GM13977 (cell line): ENCODE measurements at places on chromosomes 3 and 15.
A peak's percentile ranks its signal among the peaks of the same experiment; 100 is the strongest.

DNA sequence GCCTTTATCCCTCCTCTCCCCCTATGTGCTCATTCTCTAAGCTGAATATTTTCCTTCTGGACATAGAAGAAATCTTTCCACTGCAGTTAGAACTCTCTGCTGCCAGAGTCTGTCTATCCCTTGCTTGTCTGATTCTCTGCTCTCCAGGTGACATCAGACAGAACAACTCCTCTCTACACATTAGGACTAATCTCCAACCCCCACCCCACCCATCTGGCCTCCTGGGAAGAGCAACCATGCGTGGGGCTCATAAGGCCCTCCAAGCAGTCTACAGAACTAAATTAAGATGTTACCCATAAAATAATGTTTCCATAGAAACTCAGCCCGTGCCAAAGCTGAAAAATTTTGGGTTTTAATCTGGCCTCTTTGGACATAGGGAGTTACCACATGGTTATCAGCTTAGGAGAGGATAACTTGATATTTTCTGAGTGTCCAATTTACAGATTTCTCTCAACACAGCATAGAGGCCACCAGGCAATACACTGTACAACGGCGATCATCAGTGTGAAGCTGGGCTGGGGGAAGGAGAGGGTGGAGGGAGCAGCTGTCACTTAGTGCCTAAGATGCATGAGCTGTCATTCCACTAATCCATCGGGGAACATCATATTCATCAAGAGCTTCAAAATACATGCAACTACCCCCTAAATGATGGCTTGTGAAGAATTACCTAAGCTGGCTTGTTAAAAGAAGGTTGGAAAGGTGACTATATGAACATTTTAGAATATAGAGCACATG is 199.4 kb downstream of the CLSTN2 start:
- DNase-seq = no peak

DNA sequence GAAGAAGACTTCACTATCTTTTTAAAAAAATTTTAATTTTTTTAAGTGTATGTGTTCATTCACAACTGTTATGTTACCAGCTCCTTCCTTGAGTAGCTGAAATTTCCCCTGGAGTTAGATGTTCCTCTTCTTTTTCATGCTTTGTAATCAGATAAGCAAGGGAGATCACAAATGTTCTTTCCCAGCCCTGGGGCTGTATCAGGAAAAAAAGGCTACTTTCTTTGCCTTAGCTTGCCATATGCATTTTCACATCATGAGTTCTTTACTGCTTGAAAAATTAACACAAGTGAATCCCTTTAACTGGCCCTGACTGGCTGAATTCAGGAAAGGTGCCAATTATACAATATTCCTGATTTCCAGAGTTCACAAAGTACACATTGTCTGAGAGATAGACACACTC is 353.2 kb upstream of the ATP11B start:
- DNase-seq = no peak

DNA sequence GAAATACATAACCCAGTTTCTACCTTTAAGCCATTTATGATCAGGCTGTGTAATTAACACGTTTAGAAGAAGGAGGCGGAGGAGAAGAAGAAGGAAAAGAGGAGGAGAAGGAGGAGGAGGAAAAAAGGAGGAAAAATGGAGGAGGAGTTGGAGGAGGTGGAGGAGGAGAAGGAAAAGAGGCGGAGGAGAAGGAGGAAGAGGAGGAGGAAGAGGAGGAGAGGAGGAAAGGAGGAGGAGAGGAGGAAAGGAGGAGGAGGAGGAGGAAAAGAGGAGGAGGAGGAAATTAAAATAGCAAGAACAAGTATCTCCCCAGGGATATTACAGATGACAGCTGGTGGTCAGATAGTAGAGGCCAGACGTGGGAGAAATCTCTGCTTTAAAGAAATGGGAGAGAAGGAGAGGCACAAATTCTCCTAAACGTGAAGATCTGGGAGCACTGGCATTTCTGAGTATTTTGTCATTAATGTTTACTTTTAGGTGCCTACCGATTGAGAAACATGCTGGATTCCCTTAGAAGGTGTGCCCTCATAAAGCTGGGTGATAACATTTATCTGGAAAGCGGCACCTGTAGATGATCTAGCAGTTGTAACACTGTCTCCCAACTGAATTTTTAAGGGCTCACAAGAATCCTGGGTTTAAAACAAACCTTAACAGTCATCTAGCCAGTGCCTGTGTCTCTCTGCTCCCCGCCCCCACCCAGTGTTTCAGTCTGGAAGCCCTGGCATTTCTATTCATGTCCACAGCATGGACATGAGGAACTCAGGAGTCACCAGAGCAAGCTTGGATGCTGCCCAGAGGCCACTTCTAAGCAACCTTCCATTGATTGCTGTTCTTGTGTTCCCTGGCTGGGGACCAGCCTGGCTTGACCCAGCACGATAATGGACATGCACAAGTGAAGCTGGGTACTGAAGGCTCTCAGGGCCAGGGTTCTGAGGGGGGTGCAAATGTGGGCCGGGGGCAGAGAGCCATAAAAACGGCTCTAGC is 75.2 kb downstream of the CHRNA7 start:
- no peak for DNase-seq

DNA sequence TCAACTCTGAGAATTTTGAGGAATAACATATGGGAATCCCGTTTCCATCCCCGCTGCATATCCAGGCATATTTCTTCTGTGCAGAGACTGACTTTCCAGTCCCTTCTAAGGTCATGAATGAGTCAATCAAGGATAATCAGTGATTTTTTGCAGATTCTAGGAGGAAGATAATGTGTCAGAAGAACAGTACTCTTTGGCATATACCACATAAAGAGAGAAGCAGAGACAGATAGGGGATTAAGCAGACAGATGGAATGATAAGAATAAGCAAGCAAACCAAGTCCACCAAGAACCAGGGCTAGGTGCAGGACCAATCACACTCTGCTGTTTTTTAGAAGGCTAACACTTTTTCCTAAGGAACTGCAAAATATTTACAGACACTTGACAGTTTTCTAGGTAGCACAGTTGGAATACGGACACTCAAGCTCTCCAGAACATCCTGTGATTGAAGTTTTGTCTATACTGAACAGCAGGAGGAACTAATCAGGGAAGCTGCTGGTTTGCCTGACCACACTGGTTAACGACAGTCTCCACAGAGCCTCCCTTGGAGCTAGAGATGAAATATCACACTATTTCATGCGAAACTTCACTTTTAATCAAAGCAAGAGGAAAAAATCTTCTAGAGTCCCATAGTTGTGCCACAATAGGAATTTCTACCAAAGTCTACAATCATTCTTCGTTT is 450.0 kb upstream of the KCNMB2 start:
- DNase-seq = no peak

- no peak for DNase-seq
These were observed 12.0 kb downstream of the TBC1D5 start for GRCh38 chr3:17730318-17730967.

- no peak for DNase-seq
These were observed 50.1 kb downstream of the KCNMB3 start for GRCh38 chr3:179200790-179201189.

DNA sequence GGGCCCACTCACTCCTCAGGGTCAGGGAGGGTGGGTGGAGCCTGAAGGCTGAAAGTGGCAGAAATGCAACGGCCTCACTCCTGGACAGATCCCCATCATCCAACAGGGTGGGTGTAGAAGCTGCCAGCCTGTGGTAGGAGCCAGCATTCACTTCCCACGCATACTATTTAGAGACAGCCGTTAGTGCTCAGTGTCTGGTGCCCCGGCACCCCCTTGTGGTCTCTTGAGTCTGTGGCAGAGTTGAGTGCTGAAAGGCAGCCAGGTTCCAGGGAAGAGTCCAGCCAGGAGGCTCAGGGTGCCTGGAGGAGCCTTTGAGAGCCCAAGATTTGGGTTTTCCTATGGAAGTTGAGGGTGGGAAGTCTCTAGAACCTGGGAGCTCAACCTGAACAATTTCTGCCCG is 2.1 kb upstream of the GNAT1 start:
- DNase-seq = peak; percentile 77

GRCh38 chr15:28246605-28247004 is 75.4 kb downstream of the HERC2 start:
- DNase-seq = no peak

DNA sequence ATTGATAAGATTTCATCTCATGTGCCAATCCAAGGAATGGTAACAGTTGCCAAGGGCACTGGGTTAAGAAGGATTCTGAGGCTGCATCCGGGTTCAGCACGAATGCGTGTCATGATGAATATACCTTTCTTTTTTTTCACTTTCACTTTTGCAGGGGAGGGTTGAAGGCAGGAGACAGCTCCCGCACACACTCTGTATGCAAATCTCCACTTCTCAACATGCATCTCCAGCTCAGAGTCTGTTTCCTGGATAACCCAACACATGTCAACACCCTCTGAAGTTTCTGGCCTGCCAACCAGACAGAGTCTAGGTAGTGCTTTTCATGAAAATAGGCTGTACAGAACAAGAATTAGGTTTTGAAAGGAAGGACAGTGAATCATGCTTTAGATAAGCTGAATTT is 21.6 kb downstream of the B4GALT4 start:
- DNase-seq = peak; percentile 67

GRCh38 chr3:140147965-140148490 is 213.0 kb downstream of the CLSTN2 start:
- DNase-seq = no peak

DNA sequence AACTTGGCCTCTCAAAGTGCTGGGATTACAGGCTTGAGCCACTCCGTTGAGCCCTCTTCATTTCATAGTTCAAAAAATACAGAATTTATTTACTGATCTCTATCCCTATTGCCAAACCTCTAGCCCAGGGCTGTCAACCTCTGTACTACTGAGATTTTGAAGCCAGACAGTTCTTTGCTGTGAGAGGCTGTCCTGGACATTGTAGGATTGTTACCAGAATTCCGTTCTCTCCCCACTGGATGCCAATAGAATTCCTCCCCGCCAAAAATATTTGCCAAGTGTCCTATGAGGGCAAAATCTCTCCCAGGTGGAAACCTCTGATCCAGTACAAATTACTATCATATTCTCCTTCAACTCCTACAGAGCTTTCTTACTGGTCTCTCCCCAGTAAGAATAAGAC is 29.6 kb upstream of the ADAMTS9 start:
- no peak for DNase-seq

- DNase-seq = no peak
These were observed 50.1 kb upstream of the SKOR1 start for GRCh38 chr15:67775250-67775649.

DNA sequence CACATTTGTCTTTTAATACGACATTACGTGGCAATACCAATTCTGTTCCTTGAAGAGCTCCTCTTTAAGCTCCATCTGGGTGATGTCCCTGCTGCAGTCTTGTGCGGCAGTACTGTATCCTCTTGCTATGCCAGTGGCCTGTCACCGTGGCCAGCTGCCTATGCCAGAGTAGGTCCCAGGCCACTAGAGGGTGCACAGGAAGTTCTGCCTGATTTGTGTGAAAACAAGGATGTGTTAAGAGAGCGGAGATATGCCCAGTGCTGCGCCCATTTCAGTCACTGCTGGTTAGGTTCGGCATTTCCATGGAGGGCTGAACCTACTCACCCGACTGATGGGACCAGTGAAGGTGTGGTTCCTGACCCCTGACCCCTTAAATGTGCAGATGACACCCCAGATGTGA is 25.2 kb downstream of the NIPA1 start:
- no peak for DNase-seq

DNA sequence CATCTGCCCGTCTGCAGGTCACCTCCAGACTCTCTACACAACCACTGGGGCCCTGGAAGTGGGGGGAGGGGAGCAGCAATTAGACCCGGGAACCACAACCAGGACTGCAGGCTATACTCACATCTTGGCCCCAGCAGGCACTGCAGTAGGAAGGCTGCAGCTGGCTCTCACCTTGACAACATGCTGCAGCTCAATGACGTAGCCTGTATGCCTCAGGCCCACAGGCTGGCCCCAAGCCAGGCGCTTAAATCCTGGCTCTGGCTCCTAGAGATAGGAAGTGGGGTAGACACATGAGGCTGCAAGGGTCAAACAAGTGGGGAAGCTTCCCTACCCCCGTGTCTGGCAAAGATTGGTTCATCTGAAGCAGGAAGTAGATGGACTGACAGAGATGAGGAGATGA is 4.6 kb upstream of the QRICH1 start:
- no peak for DNase-seq

GRCh38 chr15:67019884-67020520 is 45.4 kb upstream of the SMAD3 start:
- no peak for DNase-seq

DNA sequence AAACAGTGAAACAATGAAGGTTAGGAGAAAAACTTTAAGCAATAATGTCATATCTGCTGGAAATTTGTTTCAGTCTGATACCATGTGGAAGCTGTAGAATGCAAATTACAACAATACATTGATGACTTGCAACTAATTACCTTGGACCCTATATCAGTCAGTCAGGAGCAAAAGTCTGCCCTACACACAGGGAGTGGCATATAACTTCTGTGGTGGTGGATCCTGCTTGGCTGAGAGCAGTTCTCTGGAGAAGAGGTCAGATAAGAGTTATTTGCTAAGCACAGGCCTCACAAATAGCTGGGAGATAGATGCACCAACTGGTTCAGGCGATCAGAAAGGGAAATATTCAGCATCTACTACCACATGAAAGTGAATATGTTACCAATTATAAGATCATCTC is 1364.6 kb upstream of the EPHA6 start:
- no peak for DNase-seq

GRCh38 chr3:141412936-141413354 is 44.6 kb downstream of the ZBTB38 start:
- no peak for DNase-seq

- DNase-seq = no peak
These were observed 106.7 kb upstream of the FHIT start for GRCh38 chr3:61357902-61358301.

DNA sequence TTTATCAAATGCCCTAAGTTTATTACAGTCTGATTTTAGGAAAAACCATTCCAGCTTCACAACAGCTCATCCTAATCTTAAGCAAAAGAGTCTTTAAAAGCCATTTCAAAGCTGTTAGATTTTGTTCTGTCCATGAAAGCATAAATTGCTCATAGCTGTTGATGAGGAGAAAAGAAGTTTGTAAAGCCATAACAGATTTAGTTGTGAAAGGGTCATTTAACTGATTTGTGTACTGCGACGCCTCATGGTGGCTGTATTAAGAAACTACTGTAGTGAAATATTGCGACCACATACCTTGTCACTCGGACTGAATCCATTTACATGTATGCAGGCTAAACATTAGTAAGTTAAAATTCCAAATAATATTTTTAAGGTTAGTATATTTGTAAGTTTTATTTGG is 20.9 kb downstream of the BBX start:
- DNase-seq = no peak

GRCh38 chr3:186267758-186268157 is 94.3 kb downstream of the DGKG start:
- DNase-seq = no peak

GRCh38 chr3:67335813-67336212 is 318.6 kb downstream of the SUCLG2 start:
- DNase-seq = no peak
